ENCODE measurements at places on chromosomes 7 and 10. TPM values are rescaled to one million over a fixed set of nuclear protein-coding genes. Genes with fewer than 3 reads are reported as not detected.
A peak's percentile ranks its signal among the peaks of the same experiment; 100 is the strongest.

GRCh38 chr10:126570621-126571602 is 99.6 kb downstream of the C10orf90 start:
- DNase-seq, result no peak

DNA sequence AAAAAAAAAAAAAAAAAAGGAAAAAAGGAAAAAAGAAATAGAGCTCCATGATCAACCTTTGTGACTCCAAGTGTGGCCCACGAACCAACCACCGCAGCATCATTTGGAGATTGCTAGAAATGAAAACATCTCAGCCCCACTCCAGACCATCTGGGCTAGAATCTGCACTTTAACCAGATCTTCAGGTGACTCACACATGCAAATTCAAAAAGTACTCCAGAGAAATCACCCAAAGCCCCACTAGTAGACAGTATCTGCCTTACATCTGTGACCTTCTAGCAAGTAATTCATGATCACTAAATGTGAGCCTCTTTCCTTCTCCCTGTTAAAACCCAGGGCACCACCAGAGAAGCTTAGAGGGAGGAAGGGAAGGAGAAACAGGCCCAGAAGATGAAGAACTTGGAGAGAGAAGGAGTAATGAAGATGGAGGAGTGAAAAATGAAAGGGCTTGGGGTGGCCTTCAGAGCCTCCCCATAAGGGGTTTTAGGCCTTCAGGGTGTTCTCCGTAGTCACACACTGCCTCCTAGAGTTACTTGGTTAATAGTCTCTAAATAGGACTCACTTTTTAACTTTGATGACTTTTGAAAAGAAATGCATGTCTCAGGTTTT is 94.0 kb downstream of the SLC37A3 start:
- DNase-seq, result no peak

GRCh38 chr10:132400041-132400546 is 3.1 kb downstream of the PWWP2B start:
- DNase-seq, result no peak

- DNase-seq, result no peak
Observed at GRCh38 chr7:70352906-70353305, 754.6 kb downstream of the AUTS2 start.

GRCh38 chr7:108836256-108836655 is 266.6 kb downstream of the DNAJB9 start:
- DNase-seq, result no peak

DNA sequence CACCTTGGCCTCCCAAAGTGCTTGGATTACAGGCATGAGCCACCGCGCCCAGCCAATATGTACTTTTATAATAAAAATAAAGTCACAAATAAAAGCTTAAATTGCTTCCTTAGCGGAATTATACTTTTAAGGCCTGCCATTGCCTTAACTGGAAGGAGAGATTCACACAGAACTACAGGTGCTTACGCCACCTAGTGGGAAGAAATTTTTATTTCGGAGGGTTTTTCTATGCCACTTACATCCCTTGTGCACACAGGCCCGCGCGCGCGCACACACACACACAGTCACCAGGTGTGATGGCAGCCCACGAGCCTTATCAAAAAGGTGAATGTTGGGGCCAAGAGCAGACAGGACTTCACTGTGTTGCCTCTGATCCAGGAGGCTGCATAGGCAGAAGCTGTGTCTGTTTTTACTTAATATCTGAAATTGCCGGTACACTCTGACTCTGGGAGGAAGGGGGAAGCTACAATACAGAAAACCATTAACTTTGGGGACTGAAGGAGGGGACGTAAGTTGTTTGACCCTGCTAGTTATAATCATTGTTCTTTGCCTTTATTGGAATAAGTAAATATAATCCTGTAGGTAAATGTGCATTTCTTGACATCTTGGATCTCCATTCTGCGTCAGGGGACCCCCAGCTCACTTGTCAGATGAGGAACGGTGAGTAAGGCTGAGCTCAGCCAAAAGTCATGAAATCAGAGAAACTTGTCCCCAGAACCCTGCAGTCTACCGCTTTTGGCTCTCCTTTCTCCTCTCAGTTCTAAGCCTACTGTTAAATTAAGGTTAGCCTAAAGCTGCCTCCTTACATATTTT is 87.1 kb downstream of the SLC16A9 start:
- DNase-seq, result no peak

DNA sequence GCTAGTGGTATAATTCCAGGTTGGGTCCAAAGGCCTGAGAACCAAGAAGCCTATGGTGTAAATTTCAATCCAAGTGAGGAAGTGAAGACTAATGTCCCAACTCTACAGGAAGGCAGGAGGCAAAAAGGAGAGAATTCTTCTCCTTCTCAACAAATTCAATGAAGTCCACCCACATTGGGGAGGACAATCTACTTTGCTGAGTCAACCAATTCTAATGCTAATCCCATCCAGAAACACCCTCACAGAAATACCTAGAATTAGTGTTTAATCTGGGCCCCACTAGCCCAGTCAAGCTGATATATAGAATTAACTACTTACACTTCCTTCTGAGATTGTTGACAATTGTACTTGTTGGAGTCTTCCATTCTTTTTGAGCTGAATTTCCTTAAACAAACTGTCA is 413.2 kb upstream of the PHF14 start:
- no peak for DNase-seq

DNA sequence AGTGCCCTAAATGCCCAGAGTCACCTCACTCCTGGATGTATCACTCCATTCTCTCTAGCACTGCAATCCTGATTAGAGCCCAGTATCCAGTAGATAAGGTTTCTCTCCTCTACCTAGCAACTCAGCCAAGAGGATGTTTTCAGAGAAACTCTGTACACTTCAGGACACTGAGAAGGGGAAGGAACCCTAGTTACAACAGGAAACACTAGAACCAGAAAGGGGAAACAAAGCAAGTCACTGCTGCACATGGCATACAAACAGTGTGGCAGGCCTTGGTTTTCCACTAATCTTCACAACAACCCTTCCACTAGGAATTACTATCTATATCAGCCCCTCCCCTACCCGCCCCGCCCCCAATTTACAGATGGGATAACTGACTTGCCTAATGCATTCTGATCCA is 1.6 kb downstream of the FAM204A start:
- no peak for DNase-seq

DNA sequence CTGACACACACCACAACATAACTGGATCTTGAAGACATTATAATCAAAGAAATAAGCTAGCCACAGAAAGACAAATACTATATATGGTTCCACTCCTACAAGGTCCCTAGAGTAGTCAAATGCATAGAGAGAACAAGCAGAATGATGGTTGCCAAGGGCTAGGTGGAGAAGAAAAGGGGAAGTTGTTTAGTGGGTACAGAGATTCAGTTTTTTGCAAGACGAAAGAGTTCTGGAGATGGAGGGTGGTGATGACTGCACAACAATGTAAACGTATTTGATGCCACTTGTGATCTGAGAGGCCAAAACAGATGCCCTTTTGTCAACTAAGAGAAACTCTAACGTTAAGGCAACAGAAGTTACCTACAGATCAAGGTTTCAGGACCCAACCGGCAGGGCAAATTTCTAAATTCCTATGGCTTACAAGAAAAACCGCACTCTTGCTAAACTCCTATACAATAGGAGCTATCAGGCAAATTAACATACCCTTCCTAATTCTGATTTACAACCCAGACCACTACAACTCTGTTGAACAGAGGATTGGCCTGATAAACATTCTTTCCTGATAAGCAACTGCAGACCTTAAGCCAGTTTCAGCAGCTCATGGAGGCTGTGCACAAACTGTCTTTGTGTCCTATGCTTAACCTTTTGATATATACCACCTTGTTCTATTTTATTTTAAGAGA is 69.0 kb downstream of the FAM107B start:
- DNase-seq, result no peak

DNA sequence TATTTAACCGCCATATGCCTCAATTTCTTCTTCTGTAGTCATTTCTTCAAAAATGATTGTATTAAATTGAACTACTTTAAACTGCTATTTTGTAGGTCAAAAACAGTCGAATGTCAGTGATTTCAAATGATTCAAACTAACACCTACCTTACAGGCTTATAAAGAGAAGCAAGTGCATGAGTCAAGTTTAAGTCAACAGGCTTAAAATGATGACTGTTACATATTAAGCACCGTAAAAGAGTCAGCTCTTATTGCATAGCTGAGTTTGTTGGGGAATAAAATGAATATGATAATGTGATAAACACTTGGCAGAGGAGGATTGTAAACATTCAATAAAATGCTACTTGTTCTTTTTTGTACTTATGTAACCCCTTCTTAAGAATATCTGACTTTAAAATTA is 90.1 kb upstream of the ANKRD1 start:
- DNase-seq, result no peak

DNA sequence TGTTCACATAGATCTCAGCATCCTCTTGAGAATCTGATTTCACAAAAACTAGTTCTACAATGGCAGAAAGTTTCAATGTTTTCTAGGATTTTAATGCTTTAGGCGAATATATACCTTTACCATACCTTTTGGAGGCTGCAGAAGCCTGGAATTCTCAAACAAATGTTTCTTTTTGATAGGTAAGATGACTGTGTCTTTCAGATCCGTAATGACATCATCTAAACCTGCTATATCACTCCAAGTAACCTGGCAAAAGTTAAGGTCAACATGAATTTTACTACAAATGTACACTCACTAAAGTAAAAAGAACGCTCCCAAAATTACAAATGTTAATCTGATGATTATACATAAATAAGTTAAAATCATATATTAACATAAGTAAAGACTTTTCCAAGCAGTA is 27.8 kb downstream of the ATAD1 start:
- DNase-seq, result no peak

DNA sequence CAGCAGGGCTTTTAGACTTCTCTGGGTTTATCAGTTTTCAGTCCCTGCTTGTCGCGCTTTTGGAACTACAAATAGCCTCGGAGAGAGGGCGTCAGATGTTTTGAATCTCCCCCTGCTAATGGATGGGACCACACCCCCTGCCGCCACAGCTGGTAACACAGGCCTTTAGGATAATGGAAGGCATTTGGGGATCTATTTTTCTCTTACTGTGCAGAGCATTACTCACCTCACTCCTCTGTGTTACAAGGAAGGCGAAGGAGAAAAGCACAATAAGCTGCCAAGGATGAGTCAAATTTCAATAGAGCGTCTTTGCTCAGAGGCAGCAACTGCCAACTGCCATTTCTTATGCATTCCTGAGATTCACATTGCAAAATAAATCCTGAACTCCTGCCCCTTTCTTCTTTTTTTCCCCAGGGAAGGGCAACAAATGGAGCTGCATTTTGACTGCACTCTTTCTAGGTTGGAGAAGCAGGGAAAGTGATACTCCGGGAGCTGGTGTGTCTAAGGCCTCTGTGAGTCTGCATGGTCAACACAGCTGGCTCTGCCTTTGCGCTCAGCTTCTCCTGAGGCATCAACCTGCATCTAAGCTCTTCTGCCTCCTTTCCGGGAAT is 31.5 kb upstream of the SMNDC1 start:
- peak; percentile 87 for DNase-seq

Gene LRIT1
- not detected for total RNA-seq

- DNase-seq, result no peak
Observed at GRCh38 chr7:13068032-13068431, 380.6 kb downstream of the ARL4A start.

GRCh38 chr10:51121861-51122260 is 47.6 kb downstream of the PRKG1 start:
- DNase-seq, result no peak

Gene LRRC17
- 6.2 TPM for total RNA-seq

- DNase-seq, result no peak
Observed at GRCh38 chr7:94170836-94171235, 166.7 kb upstream of the BET1 start.

- DNase-seq, result no peak
Observed at GRCh38 chr7:31263338-31263737, 77.2 kb downstream of the NEUROD6 start.

GRCh38 chr7:74288034-74288881 is 949 bp upstream of the CLIP2 start:
- no peak for DNase-seq

Gene KCNMA1
- 23.6 TPM for total RNA-seq

DNA sequence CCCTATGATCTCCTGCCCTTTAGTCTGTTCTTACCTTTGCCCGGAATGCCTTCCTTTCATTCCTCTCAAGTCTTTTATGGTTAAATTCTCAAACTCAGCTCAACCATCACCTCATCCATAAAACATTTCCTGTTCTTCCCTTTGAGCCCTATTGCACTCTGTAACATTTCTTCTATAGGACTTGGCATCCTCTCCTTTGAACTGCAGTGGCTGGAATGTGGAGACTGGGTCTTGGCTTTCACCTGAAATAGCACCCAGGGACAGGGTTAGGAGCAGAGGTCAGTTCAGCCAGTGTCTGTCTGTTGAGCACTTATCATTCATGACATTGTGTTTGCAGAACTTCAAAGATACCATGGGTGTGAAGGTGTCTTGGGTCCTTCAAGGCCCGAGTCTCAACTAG is 7.2 kb downstream of the NFE2L3 start:
- DNase-seq, result no peak

All from kidney epithelial cell (primary cell).